ENCODE measurements at places on chromosomes 1 and 21. TPM values are rescaled to one million over a fixed set of nuclear protein-coding genes. Genes with fewer than 3 reads are reported as not detected.

DNA sequence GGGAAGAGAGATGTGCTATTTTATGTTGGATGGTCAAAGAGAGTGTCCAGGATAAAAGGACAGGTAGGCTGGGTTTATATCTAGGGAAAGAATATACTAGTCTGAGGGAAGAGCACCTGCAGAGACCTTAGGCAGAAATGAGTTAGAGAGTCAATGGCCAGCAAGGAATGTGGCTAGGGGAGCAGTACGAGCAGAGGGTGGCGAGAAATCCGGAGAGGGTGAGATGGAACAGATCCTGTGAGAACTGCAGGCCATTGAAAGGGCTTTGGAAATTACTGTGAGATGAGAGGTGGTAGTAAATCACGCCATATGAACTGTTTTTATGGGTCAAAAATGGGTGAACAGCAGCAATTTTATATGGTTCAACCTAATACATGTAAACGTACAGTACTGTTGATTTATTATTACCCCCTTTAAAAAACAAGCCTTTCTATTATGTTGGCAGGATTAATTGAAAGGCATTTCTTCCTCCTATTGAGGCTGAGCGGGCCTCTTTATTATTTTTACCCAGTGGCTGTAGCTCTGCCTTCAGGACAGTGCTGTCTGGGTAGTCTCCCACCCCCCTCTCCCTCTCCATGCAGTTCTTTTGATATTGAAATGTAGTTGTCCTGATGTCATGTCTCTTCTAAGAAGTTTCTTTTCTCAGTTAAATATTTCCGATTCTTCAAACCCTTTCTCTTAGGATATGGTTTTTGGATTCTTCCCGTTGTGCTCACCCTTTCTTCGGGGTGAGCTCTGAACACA, 75.2 kb upstream of the CD1D start:
- H3K4me1 ChIP-seq = no peaks in the 10 kb centered on the region
- no peaks in the 10 kb centered on the region for H3K27me3 ChIP-seq
- H3K36me3 ChIP-seq = no peaks in the 10 kb centered on the region
- no peak for DNase-seq
- no peak overlapping the region for H3K4me3 ChIP-seq

GRCh38 chr1:169112241-169112640, 5.8 kb downstream of the ATP1B1 start:
- no peaks in the 10 kb centered on the region for H3K36me3 ChIP-seq
- H3K27me3 ChIP-seq = no peaks in the 10 kb centered on the region
- peak overlapping the region; percentile 29 for H3K27ac ChIP-seq
- no peak for DNase-seq

- no peaks in the 10 kb centered on the region for H3K4me1 ChIP-seq
- H3K4me3 ChIP-seq = no peak overlapping the region
- no peaks in the 10 kb centered on the region for H3K27me3 ChIP-seq
- peaks cover 5% of the 10 kb centered on the region for H3K36me3 ChIP-seq
These were observed 23.3 kb downstream of the PARK7 start for GRCh38 chr1:7984811-7985210.

The CHAF1B gene
- 0.84 TPM for total RNA-seq

GRCh38 chr1:31861346-31861745, 45.5 kb upstream of the SPOCD1 start:
- no peaks in the 10 kb centered on the region for H3K27me3 ChIP-seq
- H3K4me1 ChIP-seq = no peaks in the 10 kb centered on the region
- no peaks in the 10 kb centered on the region for H3K36me3 ChIP-seq
- H3K4me3 ChIP-seq = no peak overlapping the region
- DNase-seq = no peak

The SV2A gene
- 0.84 TPM for total RNA-seq

The ENAH gene
- total RNA-seq = 40.2 TPM

GRCh38 chr1:3894626-3895278, 5.3 kb downstream of the C1orf174 start:
- peaks cover 44% of the 10 kb centered on the region for H3K36me3 ChIP-seq
- no peaks in the 10 kb centered on the region for H3K4me1 ChIP-seq
- H3K27ac ChIP-seq = no peak overlapping the region
- H3K27me3 ChIP-seq = no peaks in the 10 kb centered on the region

GRCh38 chr1:18058981-18059605, 48.5 kb upstream of the IGSF21 start:
- no peak overlapping the region for H3K27ac ChIP-seq
- no peaks in the 10 kb centered on the region for H3K36me3 ChIP-seq
- no peak for DNase-seq
- H3K4me1 ChIP-seq = no peaks in the 10 kb centered on the region
- peaks cover 9% of the 10 kb centered on the region for H3K27me3 ChIP-seq

GRCh38 chr1:23548704-23549143, 10.6 kb downstream of the ID3 start:
- H3K4me1 ChIP-seq = no peaks in the 10 kb centered on the region
- no peak for DNase-seq
- no peaks in the 10 kb centered on the region for H3K27me3 ChIP-seq
- H3K4me3 ChIP-seq = no peak overlapping the region

- DNase-seq = no peak
- H3K36me3 ChIP-seq = no peaks in the 10 kb centered on the region
- no peaks in the 10 kb centered on the region for H3K4me1 ChIP-seq
- H3K27me3 ChIP-seq = no peaks in the 10 kb centered on the region
- no peak overlapping the region for H3K27ac ChIP-seq
- H3K4me3 ChIP-seq = no peak overlapping the region
These were observed 50.9 kb upstream of the NR5A2 start for GRCh38 chr1:199976496-199977144.

DNA sequence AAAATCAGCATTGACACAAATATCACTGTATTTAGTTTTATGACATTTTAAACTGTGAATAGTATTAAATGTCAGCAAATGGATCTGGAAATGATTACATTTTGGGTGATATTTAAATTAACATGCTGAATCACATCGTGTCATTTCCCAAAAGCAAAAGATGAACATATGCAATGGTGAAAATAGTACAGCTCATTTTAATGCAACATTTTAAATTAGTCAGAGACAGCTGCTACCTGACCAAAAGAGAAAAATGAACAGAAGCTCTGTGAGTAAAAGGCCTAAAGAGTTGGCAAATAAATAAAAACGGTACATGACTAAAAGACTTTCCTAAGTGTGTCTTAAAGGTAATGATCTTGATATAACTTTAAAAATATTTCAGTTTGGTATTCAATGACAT, 86.0 kb upstream of the GNG4 start:
- no peaks in the 10 kb centered on the region for H3K4me1 ChIP-seq
- H3K4me3 ChIP-seq = no peak overlapping the region
- H3K27me3 ChIP-seq = no peaks in the 10 kb centered on the region
- DNase-seq = no peak
- H3K36me3 ChIP-seq = peaks cover 42% of the 10 kb centered on the region

The ADAMTS4 gene
- total RNA-seq = 9.0 TPM

The CHODL gene
- 0.21 TPM for total RNA-seq

The ALDH4A1 gene
- total RNA-seq = 32.4 TPM

The WDR47 gene
- 17.1 TPM for total RNA-seq

- H3K36me3 ChIP-seq = no peaks in the 10 kb centered on the region
- H3K27ac ChIP-seq = no peak overlapping the region
- DNase-seq = no peak
- no peaks in the 10 kb centered on the region for H3K27me3 ChIP-seq
- no peak overlapping the region for H3K4me3 ChIP-seq
These were observed 122.6 kb upstream of the CHRM3 start for GRCh38 chr1:239263801-239264200.

DNA sequence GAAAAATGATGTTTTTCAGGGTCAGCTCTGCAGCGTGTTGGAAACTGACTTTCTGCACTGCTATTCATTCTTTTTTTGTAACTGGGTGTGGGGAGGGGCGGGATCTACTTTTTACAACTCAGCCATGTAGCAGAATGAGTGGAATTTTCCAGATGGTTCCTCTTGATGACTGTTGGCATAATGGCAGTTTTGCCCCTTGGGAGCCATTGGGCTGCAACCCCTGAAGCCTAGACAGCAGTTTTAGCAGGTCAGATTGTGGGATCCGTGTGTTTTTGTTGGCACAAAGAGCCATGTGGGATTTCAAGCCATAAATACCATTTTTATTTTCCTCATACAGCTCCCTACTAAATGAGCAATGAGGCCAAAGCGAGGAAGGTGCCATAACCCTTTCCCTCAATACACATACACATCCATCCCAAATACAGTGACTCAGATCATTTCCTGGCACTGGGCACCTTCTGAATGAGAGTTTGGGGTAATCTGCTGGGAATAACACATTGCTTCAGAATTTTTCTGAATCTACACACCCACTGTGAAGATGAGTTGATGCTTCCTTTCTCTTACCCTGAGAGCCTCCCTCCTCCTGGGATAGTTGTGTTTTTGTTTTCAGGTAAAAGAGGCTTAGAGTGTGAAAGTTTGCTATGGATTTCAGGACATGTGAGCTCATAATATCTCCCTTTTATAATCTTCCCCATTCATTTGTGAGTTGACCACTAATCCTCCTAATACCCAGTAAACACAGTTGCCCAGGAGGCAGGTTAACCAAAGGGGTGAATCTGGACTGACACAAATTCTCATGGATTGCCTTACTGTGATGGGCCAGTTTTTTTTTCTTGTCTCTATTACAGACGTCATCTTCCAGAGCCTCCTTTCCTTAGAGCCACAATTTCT, 13.1 kb downstream of the S100A10 start:
- peaks cover 89% of the 10 kb centered on the region for H3K4me1 ChIP-seq
- no peaks in the 10 kb centered on the region for H3K27me3 ChIP-seq
- H3K36me3 ChIP-seq = peaks cover 9% of the 10 kb centered on the region
- H3K27ac ChIP-seq = no peak overlapping the region
- no peak overlapping the region for H3K4me3 ChIP-seq

DNA sequence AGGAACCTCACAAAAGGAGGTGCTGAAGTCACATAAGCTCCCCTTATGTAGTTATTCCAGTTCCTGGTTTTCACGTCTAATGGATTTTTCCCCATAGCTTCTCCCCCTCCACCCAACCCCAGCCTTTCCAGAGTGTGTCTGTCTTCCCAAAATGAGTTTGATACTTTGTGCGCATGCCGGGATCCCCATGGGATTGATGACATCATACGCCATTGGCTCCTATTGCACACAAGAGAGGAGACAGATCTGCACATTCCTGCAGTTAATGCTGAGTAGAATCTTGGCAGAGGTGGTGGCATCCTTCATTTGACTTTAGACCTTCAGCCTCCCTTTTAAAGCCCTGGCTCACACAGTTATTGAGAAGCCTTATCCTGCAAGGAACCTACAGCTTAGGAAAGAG, 71.4 kb downstream of the DDR2 start:
- peak overlapping the region; percentile 3 for H3K27ac ChIP-seq
- peaks cover 26% of the 10 kb centered on the region for H3K4me1 ChIP-seq
- no peak overlapping the region for H3K4me3 ChIP-seq

The BMP8A gene
- 6.0 TPM for total RNA-seq

DNA sequence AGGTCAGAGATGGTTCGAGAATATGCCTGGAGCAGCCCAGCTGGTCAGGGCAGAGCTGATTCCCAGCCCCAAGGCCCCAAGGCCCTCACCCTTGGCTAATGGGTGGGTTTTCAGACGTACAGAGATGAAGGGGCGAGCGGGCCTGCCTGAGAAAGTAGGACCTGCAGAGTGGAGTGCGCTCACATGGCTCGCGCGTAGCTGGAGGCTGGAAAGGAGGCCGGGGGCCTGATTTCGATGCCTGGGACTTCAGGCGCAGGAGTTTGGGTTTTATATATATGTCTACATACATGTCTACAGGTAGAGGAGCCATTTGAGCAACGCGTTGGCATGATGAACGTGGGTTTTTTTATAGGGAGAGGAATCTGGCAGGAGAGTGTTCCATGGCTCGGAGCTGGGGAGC, 8.9 kb downstream of the COQ8A start:
- no peaks in the 10 kb centered on the region for H3K27me3 ChIP-seq
- H3K27ac ChIP-seq = no peak overlapping the region
- no peak overlapping the region for H3K4me3 ChIP-seq
- no peak for DNase-seq
- H3K36me3 ChIP-seq = peaks cover 9% of the 10 kb centered on the region
- H3K4me1 ChIP-seq = no peaks in the 10 kb centered on the region

GRCh38 chr21:41600116-41600515, 92.2 kb upstream of the TMPRSS2 start:
- no peak overlapping the region for H3K27ac ChIP-seq
- no peak overlapping the region for H3K4me3 ChIP-seq
- H3K27me3 ChIP-seq = no peaks in the 10 kb centered on the region
- no peak for DNase-seq

DNA sequence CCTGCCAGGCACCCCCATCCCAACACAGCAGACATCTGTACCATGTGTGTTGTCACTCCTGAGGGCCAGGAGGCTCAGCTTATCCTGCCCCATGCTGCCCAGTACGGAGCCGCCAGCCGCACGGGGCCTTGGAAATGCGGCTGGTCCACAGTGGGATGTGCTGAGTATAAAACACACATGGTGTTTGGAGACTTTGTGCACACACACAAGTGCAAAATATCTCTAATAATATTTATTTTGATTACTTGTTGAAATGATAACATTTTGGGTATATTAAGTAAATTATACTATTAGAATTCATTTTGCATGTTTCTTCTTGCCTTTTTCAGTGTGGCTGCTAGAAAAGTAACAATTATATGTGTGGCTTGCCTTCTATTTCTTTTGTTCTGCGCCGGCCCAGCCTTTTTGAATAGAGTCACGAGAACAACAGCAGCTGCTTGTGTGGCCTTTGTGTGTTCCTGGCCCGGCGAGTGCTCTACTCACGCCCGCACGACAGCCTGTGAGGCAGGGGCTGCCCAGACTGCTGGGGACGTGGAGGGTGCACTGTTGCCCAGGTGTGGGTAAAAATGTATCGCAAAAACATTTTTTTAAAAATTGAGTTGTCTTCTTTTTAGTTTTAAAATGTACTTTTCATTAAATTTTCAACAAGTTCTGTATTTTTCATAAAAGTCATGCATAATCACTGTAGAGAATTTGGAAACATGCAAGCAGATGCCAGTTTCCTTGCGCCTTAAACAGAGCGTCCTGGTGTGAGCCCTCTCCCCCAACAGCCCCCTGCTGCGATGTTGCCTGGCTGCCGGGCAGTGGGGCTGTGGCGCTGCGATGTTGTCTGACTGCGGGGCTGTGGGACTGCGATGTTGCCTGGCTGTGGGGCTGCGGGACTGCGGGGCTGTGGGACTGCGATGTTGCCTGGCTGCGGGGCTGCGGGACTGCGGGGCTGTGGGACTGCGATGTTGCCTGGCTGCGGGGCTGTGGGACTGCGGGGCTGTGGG, 35.5 kb downstream of the COQ8A start:
- H3K4me1 ChIP-seq = peaks cover 26% of the 10 kb centered on the region
- no peaks in the 10 kb centered on the region for H3K36me3 ChIP-seq
- H3K4me3 ChIP-seq = no peak overlapping the region
- DNase-seq = no peak

DNA sequence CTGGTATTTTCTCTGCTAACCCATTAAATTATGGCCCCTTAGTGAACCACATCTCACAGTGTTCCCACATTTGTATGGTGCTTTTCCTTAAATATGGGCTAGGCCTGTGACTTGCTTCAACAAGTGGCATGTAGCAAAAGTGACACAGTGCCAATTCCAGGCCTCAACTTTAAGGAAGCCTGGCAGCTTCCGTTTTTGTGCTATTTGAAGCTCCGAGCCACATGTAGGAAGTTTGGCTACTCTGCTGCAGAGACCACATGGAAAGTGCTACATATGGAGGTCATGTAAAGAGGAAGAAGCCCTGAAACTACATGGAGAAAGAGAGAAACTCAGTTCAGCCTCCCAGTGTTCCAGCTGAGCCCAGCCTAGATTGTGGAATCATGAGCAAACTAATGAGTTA, 28.5 kb upstream of the DR1 start:
- DNase-seq = no peak
- no peak overlapping the region for H3K4me3 ChIP-seq
- H3K27me3 ChIP-seq = no peaks in the 10 kb centered on the region
- no peak overlapping the region for H3K27ac ChIP-seq

The SNAP47 gene
- total RNA-seq = 60.9 TPM
